ENCODE measurements at places on chromosomes 12 and 14.

- DNase-seq: no peak
These were observed 264.9 kb downstream of the TTC8 start for GRCh38 chr14:89089330-89089729.

GRCh38 chr14:79661752-79662151 is 549.6 kb downstream of the DIO2 start:
- DNase-seq: no peak

GRCh38 chr14:101062601-101063000 is 159.1 kb upstream of the RTL1 start:
- DNase-seq: no peak

DNA sequence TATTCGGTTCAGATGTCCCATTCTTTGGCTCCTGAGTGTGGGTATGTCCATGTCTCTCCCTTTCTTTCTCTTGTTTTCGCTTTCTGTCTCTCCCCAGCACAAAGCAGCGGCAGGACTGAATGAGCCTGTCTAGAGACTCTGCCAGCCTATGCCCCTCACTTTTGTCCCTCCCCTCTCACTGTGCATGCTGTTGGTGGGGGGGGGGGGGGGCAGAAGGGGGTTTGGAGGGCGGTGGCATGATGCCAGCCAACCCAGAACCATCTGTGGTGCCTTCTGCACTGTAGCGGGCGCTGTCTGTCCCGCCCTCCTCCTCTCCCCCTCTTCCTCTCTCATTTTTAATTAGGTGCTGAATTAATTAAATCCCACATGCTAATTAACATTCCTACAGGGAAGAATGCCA is 17.7 kb downstream of the NGDN start:
- no peak for DNase-seq

- DNase-seq: no peak
These were observed 372.7 kb downstream of the GLT1D1 start for GRCh38 chr12:129226005-129226404.

DNA sequence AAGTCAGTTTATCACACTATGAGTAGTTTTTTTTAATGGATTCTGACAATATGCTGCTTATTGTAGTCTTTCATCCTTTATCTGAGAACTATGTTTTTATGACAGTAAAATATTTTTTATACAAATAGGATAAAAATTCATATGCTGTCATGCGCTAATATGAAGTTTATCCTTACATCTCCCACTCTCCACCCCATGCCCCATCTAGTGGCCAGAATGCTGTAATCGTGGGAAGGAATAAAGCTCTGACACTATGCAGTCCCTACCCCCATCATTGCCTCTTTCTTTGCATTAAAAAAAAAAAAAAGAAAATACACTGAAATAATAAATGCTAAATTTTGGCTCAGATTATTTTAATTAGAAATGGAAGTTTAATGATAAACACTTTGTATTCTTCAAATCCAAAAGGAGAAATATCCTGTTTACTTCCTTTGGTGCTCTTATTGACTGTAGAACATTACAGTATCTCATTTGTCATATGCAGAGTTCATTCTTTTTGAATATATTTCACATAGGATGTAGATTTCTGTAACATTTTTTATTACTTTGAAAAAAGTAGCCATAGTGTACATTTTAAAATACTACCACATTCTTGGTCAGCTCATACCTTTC is 145.9 kb upstream of the SLCO1C1 start:
- no peak for DNase-seq

DNA sequence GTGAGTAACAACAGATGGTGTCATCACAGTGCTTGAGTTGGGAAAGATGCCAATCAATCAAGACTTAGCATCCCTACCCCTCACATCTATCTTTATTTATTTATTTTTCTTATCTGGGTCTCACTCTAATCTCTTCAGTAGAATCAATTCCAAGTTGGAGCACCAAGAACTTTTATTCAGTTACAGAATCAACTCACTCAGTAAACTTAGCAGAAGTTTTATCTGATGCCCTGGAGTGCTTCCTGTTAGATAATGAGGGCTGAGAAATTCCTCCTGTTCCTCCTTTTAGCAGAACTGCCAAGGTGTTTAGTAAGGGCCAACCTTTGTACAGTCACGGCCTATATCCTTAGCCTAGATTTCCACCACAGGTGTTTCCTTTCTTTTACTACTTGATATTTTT is 11.3 kb upstream of the SLC5A8 start:
- no peak for DNase-seq

GRCh38 chr12:14879222-14879933 is 6.3 kb downstream of the MGP start:
- no peak for DNase-seq

GRCh38 chr14:54638135-54638446 is 71.2 kb downstream of the SAMD4A start:
- no peak for DNase-seq

DNA sequence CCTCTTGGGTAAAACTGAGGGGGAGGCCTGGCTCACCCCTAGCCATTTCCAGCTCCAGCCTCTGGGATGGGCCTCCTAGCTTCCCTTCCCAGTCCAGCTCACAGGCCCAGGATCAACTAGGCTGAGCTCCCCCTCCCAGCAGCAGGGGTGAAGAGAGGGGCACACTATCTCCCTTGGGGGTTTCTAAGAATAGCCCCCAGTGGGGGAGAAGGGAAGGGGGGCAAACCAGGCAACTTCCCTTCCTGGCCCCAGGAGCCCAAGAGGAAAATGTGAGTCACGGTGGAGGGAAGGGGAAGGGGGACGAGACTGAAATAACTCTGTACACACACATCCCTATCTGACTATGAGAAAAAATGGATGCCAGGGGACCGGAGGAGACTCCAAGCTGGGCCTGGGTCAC is 9.0 kb downstream of the ADCY6 start:
- DNase-seq: no peak

DNA sequence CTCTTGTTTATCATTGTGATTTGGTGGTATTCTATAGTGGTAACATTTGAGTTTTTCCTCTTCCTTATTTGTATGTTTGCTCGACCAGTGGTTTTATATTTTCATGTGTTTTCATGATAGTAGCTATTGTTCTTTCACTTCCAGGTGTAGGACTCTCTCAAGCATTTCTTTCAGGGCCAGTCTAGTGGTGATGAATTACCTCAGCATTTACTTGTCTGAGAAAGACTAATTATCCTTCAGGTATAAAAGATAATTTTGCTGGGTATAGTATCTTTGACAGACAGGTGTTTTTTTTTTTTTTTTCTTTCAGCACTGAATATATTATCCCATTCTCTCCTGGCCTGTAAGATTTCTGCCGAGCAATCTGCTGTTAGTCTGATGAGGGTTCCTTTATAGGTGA is 35.0 kb upstream of the CCND2 start:
- no peak for DNase-seq

GRCh38 chr12:93061473-93062419 is 132.7 kb upstream of the EEA1 start:
- DNase-seq: no peak

- no peak for DNase-seq
These were observed 122.5 kb downstream of the CCER1 start for GRCh38 chr12:90832427-90832826.

GRCh38 chr12:66296176-66296683 is 6.1 kb upstream of the HELB start:
- DNase-seq: no peak

DNA sequence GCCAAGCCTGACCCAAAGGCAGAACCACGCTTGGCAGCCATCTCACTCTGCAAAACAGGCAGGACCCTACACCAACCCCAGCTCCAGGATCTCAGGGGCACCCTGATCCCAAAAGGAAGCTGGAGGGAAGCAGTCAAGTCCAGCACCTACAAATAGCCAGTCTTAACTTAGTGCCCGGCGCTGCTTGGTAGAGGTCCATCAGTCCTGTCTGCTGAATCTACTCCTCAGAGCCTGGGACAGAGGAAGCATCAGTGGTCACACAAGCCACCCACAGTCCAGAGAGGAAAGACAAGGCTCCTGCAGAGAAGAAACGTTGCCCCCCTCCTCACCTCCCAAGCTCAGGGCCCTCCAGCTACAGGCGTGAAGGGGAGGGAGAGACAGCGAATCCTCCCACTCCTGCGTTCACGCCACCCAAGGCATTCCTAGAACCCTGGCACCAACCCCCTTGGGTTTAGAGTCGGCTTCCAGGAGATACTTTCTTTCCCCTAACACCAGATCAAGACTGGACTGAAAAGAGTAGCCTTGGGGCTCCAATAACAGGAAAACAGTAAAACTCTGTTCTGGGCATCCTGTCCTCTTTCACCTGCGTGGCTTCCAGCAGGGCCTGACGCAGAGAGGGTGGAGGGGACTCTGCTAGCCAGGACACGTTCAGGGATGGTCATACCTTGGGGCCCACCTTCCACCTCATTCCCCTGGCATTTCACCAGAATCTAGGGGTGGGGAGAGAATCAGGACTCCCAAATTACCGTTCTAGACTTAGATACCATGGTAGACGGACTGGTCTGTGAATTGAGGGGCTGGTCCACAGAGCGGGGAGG is 1.2 kb downstream of the PXN start:
- DNase-seq: no peak

GRCh38 chr14:33747749-33748148 is 203.1 kb downstream of the EGLN3 start:
- no peak for DNase-seq

- peak; percentile 7 for DNase-seq
These were observed at the start of gene VSIG10 for GRCh38 chr12:118103601-118104382. Gene VSIG10 (minus strand): TSS chr12:118104011. CDS start chr12:118103671, 340 bp downstream.

- no peak for DNase-seq
These were observed 854.7 kb downstream of the AACS start for GRCh38 chr12:125919856-125920470.

GRCh38 chr12:106417926-106418910 is 60.7 kb downstream of the POLR3B start:
- no peak for DNase-seq

GRCh38 chr12:54407183-54407905 is 11.7 kb downstream of the ITGA5 start:
- no peak for DNase-seq

GRCh38 chr14:69917287-69917686 is 38.1 kb downstream of the SMOC1 start:
- no peak for DNase-seq

DNA sequence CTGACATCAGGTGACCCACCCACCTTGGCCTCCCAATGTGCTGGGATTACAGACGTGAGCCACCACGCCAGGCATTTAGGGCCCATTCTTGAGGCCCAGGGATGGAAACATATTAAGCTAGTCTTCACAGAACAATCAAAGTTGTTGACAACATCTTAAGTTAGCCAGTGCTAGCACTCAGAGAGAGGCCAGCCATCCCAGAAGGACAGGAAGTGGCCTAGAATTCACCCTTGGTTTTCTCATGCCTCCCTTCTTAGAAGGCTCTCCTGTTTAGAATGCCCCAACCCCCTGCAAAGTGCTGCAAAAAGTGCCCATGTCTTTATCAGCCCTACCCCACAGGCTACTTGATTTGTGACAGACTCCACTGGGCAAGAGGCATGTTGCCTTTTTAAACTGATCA is 12.1 kb upstream of the OR6J1 start:
- DNase-seq: no peak

DNA sequence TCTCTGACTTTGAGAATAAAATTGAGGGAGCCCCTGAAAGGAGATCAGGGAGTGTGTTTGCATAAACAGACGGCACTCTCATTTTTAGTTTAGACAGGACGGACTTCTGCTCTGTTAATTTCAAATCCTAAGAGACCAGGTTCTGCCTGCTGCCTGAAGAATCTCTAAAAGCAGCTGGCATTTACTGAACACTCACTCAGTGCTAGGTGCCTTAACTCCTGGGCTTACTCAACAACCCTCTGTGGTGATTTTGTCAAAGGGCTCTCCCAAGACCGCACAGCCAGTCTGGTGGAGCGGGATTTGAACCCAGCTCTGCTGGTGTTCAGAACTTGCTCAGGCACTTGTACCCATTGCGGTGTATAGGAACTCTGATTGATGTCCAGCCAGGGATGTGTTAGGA is 2.2 kb downstream of the ORAI1 start:
- DNase-seq: no peak

DNA sequence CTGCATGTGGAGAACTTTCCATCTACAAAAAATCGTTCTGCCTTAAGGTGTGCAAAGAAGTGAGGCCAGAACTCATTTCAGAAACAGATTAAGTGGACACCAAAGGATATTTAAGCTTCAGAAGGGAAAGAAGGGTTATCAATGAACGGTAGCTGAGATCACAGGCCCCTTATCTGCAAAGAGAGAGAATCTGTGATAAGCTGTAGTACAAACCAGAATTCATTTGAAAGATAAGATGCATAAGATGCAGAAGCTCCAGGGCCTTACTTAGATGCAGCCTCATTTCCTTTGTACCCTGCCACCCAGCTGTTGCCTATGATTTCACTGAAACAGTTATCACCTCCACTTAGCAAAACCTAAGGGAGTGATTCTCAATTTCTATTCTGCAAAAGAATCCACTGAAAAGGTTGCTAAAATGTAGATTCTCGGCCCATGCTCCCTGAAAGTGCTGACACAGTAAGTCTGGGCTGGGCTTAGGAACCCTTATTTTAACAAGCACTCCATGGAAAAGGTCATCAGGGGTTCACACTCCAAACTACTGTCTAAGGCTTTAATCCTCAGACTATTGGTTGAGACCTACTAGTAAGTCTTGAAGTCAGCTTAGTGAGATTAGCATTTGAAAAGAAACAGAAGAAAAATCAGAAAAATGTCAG is 64.8 kb downstream of the HELB start:
- DNase-seq: no peak

GRCh38 chr14:38207736-38208617 is at the start of gene SSTR1:
Gene SSTR1 (plus strand): TSS chr14:38207904. CDS start chr14:38209390, 1,486 bp downstream.
- no peak for DNase-seq

- DNase-seq: no peak
These were observed 22.7 kb upstream of the PPP2R5C start for GRCh38 chr14:101738703-101739320.

GRCh38 chr12:87848248-87848868 is 180.8 kb downstream of the C12orf50 start:
- no peak for DNase-seq

DNA sequence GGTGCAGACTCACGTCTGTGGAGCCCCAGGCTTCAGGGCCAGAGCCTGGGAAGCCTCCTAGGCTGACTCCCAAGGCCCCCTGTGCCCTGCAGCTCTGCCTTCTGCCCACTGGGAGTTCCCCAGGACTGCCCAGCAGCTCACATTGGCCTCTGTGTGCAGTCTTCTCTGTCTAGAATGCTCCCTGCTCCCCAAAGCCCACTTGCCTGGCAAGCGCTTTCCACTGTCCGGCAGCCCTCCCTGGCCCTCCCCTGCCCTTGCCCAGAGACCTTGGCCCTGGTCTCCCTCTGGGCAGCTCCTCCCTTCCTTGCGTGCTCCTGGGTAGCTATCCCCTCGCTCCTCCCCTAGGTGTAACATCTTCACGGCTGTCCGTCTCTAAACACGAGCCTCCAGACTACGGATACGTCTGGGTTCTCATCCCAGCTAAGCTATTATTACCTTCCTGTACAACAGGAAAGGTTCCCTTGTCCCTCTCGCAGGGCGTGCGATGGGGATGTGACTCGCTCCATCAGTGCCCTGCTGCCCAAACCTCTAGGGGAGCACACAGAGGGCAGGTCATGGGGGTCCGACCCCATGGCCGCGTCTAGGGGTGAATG is 325.5 kb upstream of the RTL1 start:
- DNase-seq: no peak
